ENCODE measurements at places on chromosomes 7 and 10.

DNA sequence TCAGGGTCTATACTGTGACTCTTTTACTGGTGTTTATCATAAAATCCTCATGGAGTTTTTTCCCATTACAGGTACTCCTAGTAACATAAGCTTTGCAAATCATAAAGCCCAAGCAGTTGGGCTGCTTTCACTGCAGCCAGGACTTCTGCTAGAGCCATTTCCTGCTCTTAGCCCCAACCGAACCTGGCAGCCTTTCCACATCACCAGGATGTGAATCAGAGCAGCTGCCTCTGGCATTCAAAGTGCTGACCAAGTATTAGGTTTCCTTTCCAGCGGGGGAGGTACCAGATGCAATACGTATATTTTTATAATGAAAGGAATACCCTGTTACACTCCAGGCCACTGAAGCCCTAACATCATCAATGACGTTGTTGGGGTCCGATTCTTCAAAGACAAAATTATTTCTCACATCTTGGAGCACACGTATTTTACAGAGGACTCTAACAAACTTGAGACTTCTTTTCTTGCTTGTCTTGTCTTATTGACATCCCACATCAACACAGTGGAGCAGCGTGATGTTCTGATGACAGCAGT, 3.6 kb upstream of the HTR5A start:
- no peak for DNase-seq

DNA sequence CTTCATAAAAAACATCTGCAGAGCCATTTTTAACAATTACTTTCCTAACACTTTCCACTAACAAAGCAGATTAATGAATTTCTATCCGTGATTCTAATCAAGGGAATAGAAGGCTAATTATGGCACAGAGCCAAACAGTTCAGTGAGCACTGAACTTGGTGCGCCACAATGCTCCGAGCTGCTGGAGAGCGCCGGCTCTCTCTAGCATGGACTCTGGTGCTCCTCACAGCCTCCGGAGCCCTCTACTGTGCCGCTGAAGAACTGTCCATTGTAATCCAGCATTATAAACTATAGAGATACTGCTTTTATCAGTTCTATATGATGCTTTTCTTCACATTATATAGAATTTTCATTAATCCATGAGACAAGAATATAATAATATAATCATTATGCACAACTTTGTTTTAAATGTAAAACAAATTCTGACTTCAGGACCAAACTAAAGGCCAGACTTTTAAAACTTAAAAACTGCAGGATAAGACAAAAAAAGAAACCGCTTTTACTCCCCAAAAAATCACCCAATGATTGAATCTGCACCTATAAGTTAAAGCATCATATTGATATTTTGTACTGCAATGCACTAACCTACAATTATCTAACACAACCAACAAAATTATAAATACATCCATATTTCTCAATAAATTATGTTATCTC, 123.6 kb downstream of the RNF32 start:
- peak; percentile 56 for DNase-seq

- DNase-seq, result no peak
Observed at GRCh38 chr10:88592381-88592780, 5.8 kb downstream of the LIPJ start.

DNA sequence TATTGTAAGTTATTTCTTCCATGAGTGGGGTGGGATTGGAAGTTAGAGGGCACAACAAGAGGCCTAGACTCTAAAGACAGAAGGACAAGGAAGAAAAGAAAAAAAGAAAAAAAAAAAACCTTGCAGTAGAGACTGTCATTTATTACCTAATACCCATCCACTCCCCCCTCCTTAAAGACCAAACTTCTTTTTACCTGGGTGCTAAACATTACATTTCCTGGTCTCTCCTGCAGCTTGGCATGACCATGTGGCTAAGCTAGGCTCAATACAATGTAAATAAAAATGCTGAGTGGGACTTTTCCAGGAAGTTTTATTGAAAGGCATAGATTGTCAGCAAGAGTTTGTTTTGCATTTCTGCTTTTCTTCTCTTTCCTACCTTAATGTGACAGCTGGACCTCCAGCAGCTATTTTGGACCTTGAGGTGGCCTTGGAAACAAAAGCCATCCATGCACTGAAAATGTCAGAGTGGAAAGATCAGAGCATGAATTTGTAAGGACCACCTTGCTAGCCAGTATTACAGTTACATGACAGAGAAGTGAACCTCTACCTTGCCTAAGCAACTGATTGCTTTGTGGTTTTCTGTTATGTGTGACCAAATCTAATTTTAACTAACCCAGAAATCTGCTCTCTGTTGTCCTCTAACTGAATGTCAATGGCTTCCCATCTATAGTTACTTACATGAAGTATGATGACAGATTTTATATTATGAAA, 81.3 kb upstream of the SFMBT2 start:
- no peak for DNase-seq

- DNase-seq, result no peak
Observed at GRCh38 chr7:55056068-55056467, 37.3 kb downstream of the EGFR start.

DNA sequence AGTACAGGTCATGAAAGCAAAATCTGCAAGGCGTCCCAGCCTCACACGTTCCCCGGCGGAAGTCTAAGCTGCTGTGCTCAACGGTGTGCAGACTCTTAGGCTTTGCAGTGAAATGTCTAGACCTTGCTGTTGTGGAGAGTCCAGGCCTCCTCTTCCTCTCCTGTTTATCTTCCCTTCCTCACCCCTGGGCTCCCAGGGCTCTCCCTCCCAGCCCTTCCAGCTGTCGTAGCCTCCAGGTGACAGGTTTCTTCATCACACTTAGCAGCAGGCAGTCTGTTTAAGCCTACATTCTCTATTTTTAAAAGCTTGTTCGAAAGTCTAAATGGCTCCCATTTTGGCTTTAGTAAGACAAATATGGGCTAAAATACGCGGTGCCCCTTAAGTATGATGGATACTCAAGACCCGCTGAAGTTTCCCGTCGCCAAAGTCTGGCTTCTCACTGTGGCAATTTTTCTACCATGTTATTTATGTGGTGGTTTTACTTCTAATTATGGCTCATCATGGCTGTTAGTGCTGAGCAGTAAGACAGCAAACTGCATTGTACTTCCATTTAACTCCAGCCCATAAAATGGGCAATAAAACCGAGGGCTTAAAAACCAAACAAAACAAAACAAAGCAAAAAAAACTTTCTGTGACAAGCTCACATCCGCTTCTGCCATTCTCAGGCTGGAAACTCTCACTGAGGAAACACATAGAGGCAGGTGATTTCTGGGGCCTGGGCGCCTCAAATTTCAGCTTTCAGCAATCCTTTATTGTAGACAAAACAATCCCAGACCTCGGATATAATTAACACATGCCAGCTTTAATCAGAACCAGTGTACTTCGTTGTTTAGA, 243.2 kb downstream of the SNX10 start:
- no peak for DNase-seq

DNA sequence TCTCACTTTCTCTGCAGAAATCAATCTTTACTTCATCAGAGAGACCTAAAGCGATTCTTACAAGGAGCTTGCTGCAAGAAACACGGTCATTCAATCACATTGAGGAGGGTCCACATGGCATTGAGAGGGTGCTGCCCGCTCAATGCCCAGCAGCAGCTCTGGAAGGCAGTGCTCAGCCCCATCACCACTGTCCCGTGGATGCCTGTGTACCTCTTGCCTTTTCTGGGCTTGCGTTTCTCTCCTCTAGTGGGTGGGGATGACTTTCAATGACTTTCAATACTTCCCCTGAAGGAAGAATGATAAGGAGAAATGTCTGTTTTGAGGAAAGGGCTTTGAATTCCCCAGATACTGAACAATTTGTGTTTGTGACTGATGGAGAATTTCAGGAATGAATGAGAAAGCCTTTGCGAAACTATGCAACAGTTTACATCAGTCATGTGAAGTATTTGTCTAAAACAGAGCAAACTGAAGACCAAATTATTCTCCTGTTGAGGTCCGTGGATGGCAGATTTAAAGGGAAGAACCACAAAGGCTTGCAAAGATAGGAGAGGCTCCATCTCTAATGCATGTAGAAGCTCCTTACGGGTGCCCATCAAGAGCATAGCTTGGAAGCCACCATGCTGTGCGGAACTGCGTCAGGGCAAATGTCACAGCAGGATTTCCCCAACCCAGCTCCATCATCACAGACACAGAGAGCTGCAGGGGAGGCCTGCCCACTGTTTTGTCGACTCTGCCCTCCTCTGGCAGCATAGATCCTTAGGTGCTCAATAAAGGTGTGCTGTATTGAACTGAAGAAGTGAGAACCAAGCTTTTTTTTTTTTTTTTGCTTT, 6.6 kb upstream of the ZNF22 start:
- DNase-seq, result no peak

All from WTC11 (cell line).